Activated CD4-positive, alpha-beta memory T cell treated with anti-CD3 and anti-CD28 coated beads for 36 hours (primary cell): ENCODE measurements at places on chromosomes 16 and 17.

DNA sequence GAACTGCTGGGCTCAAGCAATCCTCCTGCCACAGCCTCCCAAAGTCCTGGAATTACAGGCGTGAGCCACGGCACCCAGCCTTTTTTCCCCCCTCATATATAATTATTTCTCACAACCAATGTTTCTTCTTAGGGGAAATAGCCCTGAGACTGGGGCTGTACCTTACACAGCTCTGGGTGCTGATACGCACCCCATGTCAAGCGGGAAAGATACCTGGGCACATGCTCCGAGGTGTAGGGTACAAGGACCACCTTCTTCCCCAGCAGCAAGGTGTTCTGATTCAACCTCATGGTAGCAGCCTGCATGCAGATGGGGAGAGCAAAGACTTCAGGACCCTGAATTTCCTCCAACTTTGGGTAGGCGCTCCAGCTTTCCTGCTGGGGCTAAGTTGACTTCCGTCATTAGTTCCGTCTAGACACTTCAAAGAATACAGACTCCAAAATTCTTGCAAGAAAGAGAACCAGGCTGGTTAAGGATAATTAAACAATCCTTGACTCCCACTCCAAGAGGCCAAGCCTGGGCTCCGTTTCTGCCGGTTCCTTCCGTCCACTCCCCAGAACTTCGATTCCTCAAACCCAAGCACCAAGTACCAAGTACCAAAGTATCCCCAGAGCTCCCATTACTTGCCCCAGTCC is 619 bp downstream of the NAT9 start:
- DNase-seq = no peak

- DNase-seq = no peak
Observed at GRCh38 chr16:16032271-16032979, 83.0 kb downstream of the ABCC1 start.

- DNase-seq = no peak
Observed at GRCh38 chr16:84752600-84752999, 52.8 kb downstream of the USP10 start.

DNA sequence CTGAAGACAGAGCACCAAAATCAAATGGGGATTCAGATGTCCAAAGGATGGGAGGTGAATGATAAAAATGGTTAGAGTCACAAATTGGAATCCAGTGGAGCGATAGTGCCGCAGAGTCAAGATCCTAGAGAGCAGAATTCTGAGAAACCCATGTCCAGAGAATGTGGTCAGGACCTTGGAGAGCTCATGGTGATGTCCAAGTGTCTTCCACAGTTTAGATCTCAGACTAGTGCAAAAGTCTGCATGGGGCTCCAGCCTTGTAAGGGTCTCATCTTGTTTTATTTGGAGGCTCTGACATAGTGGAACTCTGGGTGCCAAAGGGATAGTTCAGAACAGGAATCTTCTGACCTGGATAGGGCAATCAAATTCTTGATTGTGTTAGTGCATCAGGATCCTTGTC is 245.9 kb upstream of the HSBP1 start:
- DNase-seq = no peak

- DNase-seq = no peak
Observed at GRCh38 chr16:77767211-77767610, 21.2 kb upstream of the VAT1L start.

- peak; percentile 91 for DNase-seq
Observed at GRCh38 chr16:11100239-11100750, 155.7 kb downstream of the SOCS1 start.

DNA sequence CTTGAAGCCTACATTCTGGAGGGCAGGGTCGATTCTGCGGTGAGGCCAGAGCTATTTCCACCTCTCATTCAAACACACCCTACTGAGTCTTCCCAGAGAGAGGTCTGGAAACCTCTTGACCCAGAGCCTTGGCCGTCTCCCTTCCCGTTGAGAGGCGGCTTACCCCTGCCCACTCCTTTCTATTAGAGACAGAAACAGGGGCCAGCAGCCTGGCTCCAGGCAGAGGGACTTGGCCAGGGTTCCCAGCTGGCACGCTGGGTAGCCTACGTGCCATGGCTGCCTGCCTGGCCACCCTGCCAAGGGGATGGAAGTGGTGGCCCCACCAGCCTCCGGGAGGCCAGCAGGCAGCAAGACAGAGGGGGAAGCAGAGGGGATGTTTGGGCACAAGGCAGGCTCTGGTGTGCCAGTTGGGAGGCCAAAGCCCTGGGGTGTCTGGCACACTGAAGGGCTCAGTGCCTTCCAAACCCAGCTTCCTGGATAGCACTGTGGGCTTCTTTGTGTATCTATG is 6.0 kb downstream of the STAC2 start:
- no peak for DNase-seq

- DNase-seq = no peak
Observed at GRCh38 chr17:61601297-61601696, 10.3 kb upstream of the NACA2 start.

- DNase-seq = no peak
Observed at GRCh38 chr17:326010-326621, 26.5 kb downstream of the RPH3AL start.

DNA sequence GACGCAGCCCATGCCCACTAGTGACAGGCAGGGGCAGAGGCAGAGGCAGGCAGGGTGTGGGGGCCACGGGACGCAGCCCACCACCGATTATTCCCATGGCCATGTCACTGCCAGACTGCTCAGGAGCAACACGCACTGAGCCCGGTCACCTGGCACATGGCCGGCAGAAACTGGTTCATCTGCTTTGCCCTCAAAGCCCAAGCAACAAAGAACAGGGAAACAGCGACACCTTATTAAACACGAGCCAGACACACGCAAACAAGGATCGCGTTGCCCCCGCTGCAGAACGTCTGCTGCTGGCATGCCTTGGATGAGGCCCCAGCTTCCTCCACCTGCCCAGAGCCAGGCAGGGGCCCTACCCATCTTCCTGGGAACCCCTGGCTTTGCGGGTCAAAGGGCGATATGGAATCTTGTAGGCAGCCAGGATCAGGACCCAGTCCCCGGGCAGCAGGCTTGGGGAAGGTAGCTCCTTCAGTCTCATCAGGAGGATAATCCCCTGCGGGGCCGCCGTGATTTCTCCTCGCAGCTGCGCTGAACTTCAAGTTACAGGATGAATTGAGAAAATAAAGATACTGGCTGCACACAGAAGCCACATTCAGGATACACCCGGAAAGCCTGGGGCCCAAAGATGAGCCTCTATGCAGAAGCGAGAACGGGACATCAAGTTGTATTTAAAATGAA is 4.8 kb downstream of the TBC1D16 start:
- no peak for DNase-seq

DNA sequence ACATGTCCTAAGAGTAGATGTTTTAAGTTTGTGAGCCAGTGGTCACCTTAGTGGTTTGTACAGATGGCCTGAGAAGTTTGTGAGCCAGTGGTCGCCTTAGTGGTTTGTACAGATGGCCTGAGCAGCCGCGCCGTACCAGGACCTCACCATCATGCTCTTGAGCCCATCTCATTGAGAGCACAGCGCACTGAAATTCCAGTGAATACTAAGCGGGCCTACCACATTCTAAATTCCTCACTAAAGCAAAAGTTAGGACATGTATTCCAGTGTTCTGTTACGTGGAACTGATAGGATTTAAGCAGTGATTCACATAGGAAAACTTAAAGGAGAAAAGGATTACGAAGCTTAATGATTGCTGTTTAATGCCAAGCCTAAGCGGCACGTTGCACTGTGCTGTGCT is 3.9 kb downstream of the USP10 start:
- no peak for DNase-seq

- DNase-seq = no peak
Observed at GRCh38 chr17:63170795-63171194, 204.8 kb downstream of the TANC2 start.

- no peak for DNase-seq
Observed at GRCh38 chr17:49941427-49941826, 27.6 kb upstream of the DLX4 start.
